T-cell (primary cell): ENCODE measurements at places on chromosomes 1 and 21. TPM values are rescaled to one million over a fixed set of nuclear protein-coding genes. Genes with fewer than 3 reads are reported as not detected.

FTCD gene
- 2.8 TPM for total RNA-seq

DNA sequence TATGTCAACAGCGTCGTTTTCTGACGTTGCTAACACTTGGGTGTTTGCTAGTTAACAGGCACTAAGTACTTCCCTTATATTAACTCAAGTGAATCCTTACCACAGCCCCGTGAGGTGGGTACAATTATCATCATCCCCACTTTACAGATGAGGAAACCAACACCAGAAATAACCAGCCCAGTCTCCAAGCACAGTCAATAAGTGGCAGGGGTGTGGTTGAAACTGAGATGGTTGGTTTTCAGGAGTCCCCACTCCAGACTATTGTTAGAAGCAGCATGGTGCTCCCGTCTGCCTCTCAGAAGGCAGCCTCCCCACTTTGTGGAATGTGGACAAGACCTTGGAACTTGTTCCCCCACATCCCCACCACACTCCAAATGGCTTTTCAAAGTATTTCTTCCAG lies 45.7 kb upstream of the ACOT11 start:
- no peak for DNase-seq
- no peaks in the 10 kb centered on the region for H3K27me3 ChIP-seq
- H3K27ac ChIP-seq, result no peak overlapping the region
- H3K4me3 ChIP-seq, result no peak overlapping the region

KLHDC8A gene
- total RNA-seq, result 0.30 TPM

DNA sequence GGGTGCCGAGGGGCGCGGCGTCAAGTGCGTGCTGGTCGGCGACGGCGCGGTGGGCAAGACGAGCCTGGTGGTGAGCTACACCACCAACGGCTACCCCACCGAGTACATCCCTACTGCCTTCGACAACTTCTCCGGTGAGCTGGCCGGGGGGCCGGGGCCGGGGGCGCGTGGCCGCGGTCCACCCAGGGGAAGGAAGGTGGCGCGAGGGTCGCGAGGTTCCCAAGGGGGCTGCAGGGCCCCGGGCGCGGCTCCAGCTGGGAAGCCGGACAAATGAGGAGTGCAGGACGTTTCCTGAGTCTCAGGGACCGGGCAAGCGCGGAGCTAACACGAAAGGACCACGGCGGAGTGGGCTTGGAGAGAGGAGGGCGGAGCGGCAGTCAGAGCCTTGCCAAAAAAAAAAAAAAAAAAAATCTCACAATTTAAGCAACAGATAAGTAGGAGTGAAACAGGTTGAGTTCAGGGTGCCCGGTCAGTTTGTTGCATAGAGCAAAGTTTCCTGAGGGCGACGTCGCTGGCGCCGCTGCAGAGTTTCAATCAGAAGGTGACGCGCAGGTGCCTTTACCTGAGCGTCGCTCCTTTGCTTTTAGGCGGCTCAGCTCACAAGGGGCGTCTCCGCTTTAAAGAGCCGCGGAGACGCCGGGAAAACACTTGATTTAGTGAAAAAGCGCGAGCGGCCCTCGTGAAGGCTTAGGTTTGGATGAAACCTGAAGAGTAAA lies 750 bp downstream of the RHOU start:
- peak; percentile 63 for DNase-seq
- H3K27me3 ChIP-seq, result no peaks in the 10 kb centered on the region
- H3K4me3 ChIP-seq, result peak overlapping the region; percentile 50

F11R gene
- total RNA-seq, result 14.6 TPM

GRCh38 chr1:63975481-63975880 lies 201.7 kb downstream of the ROR1 start:
- no peaks in the 10 kb centered on the region for H3K4me1 ChIP-seq
- no peak overlapping the region for H3K27ac ChIP-seq
- DNase-seq, result no peak
- peaks cover 3% of the 10 kb centered on the region for H3K27me3 ChIP-seq

- no peaks in the 10 kb centered on the region for H3K4me1 ChIP-seq
- no peaks in the 10 kb centered on the region for H3K27me3 ChIP-seq
- no peak overlapping the region for H3K4me3 ChIP-seq
- H3K27ac ChIP-seq, result no peak overlapping the region
Measured at GRCh38 chr1:77906624-77907023, 18.2 kb downstream of the NEXN start.

GRCh38 chr1:12370333-12370975 lies 140.6 kb downstream of the VPS13D start:
- H3K27ac ChIP-seq, result no peak overlapping the region
- no peak overlapping the region for H3K4me3 ChIP-seq
- no peak for DNase-seq
- peaks cover 46% of the 10 kb centered on the region for H3K36me3 ChIP-seq
- H3K27me3 ChIP-seq, result no peaks in the 10 kb centered on the region

F13B gene
- total RNA-seq, result not detected

RNU1-3 gene
- 4,743 TPM for total RNA-seq

DNA sequence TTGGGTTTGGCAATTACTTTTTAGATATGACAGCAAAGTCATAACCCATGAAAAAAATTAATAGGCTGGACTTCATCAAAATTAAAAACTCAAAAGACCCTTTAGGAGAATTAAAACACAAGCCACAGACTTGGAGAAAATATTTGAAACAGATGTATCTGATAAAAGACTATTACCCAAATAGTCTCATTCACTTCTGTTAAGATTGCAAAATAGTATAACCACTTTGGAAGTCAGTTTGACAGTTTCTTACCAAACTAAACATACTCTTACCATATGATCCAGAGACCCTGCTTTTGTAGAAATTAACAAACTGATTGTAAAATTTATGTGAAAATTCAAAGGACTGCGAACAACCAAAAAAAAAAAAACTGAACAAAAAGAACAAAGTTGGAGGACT lies 32.5 kb upstream of the SLC44A3 start:
- H3K27me3 ChIP-seq, result no peaks in the 10 kb centered on the region
- H3K36me3 ChIP-seq, result no peaks in the 10 kb centered on the region
- H3K4me1 ChIP-seq, result no peaks in the 10 kb centered on the region

GRCh38 chr1:149979245-149979971 lies 31.1 kb downstream of the OTUD7B start:
- DNase-seq, result no peak
- H3K36me3 ChIP-seq, result no peaks in the 10 kb centered on the region
- no peak overlapping the region for H3K27ac ChIP-seq
- no peaks in the 10 kb centered on the region for H3K4me1 ChIP-seq
- H3K4me3 ChIP-seq, result no peak overlapping the region

GRCh38 chr1:41894101-41894807 lies 24.5 kb downstream of the HIVEP3 start:
- no peak for DNase-seq
- no peaks in the 10 kb centered on the region for H3K27me3 ChIP-seq
- H3K4me1 ChIP-seq, result peaks cover 40% of the 10 kb centered on the region

MAP3K21 gene
- total RNA-seq, result 2.4 TPM

DNA sequence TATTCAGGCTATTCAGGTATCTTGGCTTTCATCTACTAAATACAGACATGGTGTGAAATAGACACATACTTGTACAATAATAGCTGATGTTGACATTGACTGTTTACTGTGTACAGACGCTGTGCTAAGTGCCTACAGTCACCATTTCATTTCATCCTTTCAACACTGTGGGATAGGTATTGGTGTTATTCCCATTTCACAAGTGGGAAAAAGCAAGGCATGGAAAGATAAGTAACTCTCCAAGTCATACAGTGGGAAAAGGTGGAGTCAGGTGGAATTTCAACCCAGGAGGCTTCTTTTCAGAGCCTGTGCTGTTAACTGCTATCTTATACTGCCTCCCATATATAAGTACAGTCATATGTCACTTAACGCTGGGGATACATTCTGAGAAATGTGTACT lies 49.6 kb upstream of the ATP1A1 start:
- H3K4me3 ChIP-seq, result no peak overlapping the region
- no peaks in the 10 kb centered on the region for H3K36me3 ChIP-seq
- no peaks in the 10 kb centered on the region for H3K27me3 ChIP-seq
- peaks cover 46% of the 10 kb centered on the region for H3K4me1 ChIP-seq
- no peak for DNase-seq

GRCh38 chr1:19319196-19319595 lies 7.1 kb downstream of the SLC66A1 start:
- H3K36me3 ChIP-seq, result peaks cover 2% of the 10 kb centered on the region
- no peak overlapping the region for H3K27ac ChIP-seq
- H3K4me3 ChIP-seq, result no peak overlapping the region
- H3K4me1 ChIP-seq, result no peaks in the 10 kb centered on the region
- no peaks in the 10 kb centered on the region for H3K27me3 ChIP-seq
- no peak for DNase-seq

GRCh38 chr1:159999204-159999603 lies 32.6 kb downstream of the PIGM start:
- H3K27me3 ChIP-seq, result no peaks in the 10 kb centered on the region
- no peak for DNase-seq
- no peaks in the 10 kb centered on the region for H3K36me3 ChIP-seq
- H3K4me3 ChIP-seq, result no peak overlapping the region
- H3K27ac ChIP-seq, result no peak overlapping the region

DNA sequence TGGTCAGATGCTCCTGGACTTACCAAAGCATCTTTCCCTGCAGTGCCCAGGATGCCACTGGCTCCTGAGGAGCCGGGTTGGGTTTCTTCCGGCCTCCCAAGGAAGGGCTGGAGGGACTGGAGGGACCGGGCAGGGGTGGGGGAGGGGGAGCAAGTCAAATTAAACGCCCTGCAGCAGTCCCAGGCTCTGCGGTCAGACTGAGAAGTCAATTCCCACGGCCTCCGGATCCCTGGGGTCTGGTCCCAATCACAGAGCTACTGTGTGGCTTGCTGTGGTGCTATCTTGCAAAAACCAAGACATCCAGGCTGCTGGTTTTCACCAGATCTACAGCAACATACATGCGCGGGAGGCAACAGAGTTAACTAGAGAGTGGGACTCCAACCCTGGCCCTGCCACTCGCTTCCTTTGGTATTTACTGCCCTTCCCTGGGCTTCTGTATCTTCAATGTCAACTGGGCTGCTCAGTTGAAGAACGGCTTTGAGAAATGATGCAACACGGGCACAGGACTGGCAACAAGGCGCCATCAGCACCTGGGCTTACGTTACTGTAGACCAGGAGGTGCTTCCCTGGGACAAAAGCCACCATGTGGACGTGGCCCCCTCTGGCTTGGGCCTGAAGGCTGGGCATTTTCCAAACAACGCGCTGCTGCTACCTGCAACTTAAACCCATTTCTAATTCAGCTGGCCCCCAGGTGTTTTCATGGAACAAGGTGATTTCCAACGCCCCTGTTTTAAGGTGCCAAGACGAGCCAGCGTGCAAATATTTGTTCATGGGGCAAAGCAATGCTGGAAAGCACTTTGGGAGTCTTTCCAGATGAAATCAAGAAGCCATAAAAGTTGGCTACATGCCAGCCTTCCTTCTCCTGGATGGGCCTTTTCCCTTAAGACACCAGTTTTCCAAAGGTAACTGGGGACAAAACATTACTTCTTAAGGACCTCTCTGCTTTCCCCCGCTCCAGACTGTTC lies 11.5 kb downstream of the RCC2 start:
- H3K27ac ChIP-seq, result no peak overlapping the region
- no peak for DNase-seq
- H3K4me1 ChIP-seq, result peaks cover 7% of the 10 kb centered on the region
- H3K4me3 ChIP-seq, result no peak overlapping the region
- no peaks in the 10 kb centered on the region for H3K27me3 ChIP-seq
- peaks cover 24% of the 10 kb centered on the region for H3K36me3 ChIP-seq

SPRR4 gene
- total RNA-seq, result not detected

DNA sequence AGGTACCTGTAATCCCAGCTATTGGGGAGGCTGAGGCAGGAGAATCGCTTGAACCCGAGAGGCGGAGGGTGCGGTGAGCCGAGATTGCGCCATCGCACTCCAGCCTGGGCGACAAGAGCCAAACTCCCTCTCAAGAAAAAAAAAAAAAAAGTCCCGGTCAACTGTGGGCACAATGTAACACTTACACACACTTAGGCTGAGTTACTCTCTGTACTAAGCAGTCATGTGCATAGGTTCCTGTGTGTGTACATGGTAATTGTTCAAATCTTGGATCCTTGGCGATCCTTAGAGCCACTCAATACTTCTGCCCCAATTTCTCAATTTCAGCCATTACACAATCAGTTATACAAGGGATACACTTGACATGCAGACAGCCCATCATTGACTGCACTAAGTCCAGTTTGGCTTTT lies 11.6 kb downstream of the SDCCAG8 start:
- no peak for DNase-seq
- H3K27ac ChIP-seq, result no peak overlapping the region
- H3K27me3 ChIP-seq, result no peaks in the 10 kb centered on the region
- peaks cover 3% of the 10 kb centered on the region for H3K36me3 ChIP-seq
- H3K4me1 ChIP-seq, result peaks cover 4% of the 10 kb centered on the region
- no peak overlapping the region for H3K4me3 ChIP-seq

- no peak overlapping the region for H3K27ac ChIP-seq
- no peaks in the 10 kb centered on the region for H3K36me3 ChIP-seq
Measured at GRCh38 chr1:7042322-7043190, 257.3 kb downstream of the CAMTA1 start.

DNA sequence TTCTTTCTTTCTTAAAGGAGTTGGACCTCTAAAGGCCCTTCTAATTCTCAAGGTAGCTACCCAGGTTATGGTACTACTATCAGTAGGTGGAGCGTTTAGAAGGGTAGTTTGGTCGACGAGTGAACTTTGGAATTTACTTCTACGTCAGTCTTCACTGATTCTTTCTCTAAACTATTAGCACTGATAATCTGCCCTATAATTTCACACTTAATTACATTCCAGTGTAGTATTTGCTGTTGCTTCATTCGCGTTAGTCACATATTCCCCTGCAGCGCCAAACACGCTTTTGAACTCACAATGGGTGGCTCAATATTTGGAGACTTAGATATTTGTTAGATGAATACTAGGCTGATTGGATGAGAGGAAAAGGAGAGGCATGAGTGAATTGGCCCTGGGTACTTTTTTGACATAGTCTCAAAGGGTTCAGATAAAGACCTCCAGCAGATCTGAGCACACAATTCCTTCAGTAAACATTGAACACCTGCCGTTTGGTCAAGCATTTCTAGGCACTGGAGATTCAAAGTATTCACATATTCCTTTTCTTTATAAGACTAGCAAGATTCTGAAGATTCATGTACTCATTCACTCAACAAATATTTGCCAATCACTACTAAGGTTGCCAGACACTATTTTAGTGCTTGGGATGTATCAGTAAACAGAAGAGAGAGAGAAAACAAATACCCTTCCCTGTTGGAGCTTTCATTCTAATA lies 929 bp upstream of the FOXJ3 start:
- no peaks in the 10 kb centered on the region for H3K27me3 ChIP-seq
- no peak for DNase-seq
- H3K4me1 ChIP-seq, result peaks cover 25% of the 10 kb centered on the region
- peak overlapping the region; percentile 83 for H3K27ac ChIP-seq
- H3K4me3 ChIP-seq, result peak overlapping the region; percentile 90

DNA sequence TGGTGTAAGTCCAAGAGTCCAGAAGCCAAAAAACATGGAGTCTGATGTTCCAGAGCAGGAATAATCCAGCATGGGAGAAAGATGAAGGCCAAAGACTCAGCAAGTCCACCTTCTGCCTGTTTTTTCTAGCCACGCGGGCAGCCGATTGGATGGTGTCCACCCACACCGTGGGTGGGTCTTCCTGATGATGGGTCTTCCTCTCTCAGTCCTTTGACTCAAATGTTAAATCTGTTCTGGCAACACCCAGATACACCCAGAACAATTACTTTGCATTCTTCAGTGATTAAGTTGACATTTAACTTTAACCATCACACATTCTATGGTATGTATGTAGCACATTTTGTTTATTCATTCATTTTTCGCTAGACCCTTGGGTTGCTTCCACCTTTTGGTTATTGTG lies 944.4 kb downstream of the PLA2G4A start:
- no peak overlapping the region for H3K27ac ChIP-seq
- no peaks in the 10 kb centered on the region for H3K27me3 ChIP-seq
- no peaks in the 10 kb centered on the region for H3K36me3 ChIP-seq
- no peak for DNase-seq
- no peak overlapping the region for H3K4me3 ChIP-seq

NPPA gene
- total RNA-seq, result not detected
